ENCODE measurements at places on chromosomes 2 and 18. TPM values are rescaled to one million over a fixed set of nuclear protein-coding genes. Genes with fewer than 3 reads are reported as not detected.
A peak's percentile ranks its signal among the peaks of the same experiment; 100 is the strongest.

CHRNG gene
- not detected for total RNA-seq

GRCh38 chr2:203347375-203347774, 19.2 kb downstream of the ABI2 start:
- DNase-seq, result no peak

- DNase-seq, result no peak
Measured at GRCh38 chr18:62061821-62062478, 124.9 kb downstream of the PIGN start.

PNPT1 gene
- total RNA-seq, result 20.0 TPM

- DNase-seq, result no peak
Measured at GRCh38 chr2:48849770-48850169, 94.2 kb upstream of the LHCGR start.

- no peak for DNase-seq
Measured at GRCh38 chr18:30404422-30404821, 638.1 kb downstream of the DSC3 start.

DNA sequence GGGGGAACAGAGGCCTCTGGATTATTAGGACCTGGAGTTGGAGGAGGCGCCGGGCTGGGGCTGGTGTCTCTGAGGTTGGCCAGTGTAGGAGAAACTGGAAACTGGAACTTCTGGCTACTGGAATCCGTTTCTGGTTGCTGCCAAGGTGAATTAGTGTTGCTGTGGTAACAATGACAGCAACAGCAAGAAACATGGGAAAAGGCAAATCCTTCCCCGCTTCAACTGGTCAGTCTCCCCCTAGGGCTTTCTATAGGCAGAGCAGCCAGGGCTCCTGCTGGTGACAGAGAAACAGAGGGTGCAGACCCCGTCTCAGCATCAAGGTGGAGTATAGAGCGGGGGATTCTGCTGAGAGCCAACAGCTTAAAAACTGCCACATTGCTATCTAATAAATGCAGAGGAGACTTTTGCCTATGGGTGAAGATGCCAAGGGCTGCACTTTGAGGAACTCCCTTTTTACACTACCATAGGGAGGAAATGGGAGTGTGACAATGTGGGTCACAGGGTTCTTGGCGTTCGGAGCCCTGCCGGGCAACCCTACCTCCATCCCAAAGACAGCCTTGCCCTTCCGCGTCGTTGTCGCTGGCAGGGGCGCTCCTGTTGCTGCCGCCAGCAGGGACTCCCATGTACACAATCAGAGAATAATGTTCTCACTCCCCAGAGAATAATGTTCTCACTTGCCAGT, 81.4 kb upstream of the CABLES1 start:
- no peak for DNase-seq

GRCh38 chr18:23648940-23649607, 13.6 kb downstream of the ANKRD29 start:
- no peak for DNase-seq

COLEC11 gene
- total RNA-seq, result 15.8 TPM

SH3BP4 gene
- total RNA-seq, result 64.4 TPM

DNA sequence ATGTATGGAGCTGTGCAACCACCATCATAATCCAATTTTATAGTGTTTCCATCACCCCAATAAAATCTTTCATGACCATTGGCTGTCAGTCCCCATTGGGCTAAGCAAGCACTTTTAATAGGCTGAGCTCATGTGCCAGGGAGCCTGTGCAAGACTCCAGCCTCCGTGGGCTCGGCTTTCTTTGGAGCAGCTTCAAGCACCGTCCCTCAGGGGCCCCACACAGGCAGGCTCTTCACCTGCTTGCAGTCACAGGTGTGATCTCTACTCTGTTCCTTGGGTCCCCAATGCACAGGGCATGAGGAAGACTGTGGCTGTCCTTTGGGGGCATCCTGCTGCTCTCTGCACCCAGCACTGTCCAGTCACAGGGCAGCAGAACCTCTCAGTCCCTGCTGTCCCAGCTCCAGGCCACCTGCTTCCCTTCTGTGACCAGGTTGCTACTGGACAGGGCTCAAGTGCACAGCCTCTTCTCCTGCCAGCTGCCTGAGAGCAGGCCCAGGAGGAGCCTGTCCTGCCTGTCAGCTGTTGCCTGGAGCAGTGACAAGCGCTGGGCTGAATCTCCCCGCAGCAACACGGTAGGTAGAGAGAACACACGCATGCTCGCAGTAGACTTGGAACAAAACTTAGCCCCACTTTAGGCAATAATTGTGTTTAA, 40.7 kb upstream of the TMEM131 start:
- no peak for DNase-seq

- no peak for DNase-seq
Measured at GRCh38 chr18:11740461-11740860, 51.4 kb downstream of the GNAL start.

- peak; percentile 78 for DNase-seq
Measured at GRCh38 chr2:36597532-36598377, at the start of gene FEZ2. Gene FEZ2 (minus strand): TSS chr2:36598168. CDS start chr2:36598142, 26 bp downstream.

- no peak for DNase-seq
Measured at GRCh38 chr2:23200068-23200786, 184.8 kb upstream of the KLHL29 start.

GRCh38 chr2:74181739-74182138, 3.1 kb upstream of the MOB1A start:
- DNase-seq, result peak; percentile 58

DNA sequence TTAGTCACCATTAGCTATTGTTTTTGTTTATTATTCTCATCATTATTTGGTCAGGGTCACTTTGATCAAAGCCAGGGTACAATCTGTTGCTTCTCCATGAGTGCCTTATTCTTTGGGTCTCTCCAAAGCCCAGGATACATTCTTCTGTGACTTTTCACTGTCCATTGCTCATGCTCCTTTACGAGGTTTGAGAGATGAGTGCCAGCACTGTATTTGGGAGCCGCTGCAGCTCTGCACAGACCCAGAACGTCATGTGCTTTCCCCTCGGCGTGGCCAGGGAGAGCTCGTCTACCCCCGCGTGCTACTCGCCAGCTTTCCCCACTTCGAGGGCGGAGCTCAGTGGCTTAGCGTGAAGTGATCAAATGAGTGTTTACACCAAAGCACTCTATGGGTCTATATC, 123.7 kb downstream of the COL6A3 start:
- DNase-seq, result peak; percentile 87

GRCh38 chr2:168490946-168491605, 35.0 kb downstream of the CERS6 start:
- DNase-seq, result no peak

EMILIN1 gene
- total RNA-seq, result 50.7 TPM

TYMS gene
- total RNA-seq, result 24.4 TPM

GRCh38 chr18:57333940-57334339, 18.4 kb upstream of the ST8SIA3 start:
- DNase-seq, result no peak

Data from testis (tissue), 5 donors.